SW 1271 (cell line): ENCODE measurements at places on chromosomes 2 and 18.

DNA sequence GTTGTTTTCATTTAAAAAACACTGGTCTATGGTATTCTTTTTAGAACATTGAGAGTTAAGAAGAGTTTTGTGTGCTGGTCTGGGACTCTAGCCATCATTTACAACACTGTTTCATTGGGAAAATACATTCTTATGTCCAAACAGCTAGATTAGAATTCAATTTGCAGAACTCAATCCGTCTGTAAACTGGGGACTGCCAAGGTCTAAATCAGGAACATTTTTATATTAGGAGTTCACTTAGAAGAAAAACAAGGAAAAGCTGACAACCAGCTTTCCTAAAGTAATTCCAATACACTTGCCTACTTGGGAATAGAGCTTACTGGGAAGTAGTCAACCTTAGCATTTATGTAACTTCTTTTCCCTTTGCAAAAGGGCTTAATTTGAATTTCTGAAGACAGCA lies 91.5 kb upstream of the RNF152 start:
- DNase-seq: no peak

DNA sequence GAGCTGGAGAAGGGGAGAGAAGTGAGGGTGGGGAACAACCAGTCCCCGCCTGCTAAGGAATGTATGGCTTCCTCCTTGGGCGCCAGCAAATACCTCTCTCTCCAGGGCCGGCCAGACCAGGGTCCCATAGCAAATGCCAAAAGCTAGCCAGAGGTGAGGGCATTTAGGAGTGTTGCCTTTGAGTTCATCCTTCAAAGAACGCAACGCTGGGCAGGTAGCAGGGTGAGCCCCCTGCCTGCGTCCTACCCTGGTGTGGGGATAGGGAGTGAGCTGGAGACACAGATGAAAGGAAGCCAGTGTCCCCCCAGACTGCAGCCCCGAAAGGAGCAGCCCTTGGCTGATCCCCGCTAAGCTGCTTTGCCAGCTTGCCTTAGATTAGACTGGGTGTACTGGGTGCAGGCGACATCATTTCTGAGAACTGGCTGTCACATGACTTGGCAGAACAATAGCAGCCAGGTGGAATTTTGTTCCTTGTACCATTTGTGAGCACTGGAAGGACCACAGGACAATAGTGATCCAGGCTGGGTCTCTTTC lies 40.4 kb downstream of the KLHL29 start:
- DNase-seq: no peak

DNA sequence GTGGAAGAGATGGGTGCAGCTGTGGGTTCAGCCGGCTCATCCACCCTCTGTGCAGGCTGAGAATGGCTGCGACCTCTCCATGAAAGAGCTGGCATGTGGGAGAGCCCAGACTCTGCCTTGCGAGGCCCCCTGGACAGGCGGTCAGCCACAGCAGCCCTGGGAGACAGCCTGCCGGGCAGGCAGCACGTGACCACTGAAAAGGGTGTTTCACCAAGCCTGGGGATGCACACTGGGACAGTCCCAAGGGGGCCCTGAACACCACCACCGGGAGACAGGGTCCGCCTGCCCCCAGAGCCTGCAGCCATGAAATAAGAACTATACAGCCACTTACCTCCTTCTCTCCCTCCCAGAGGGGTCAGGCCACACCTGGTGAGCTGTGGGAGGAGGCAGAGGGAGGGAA lies 11.5 kb downstream of the RFX8 start:
- no peak for DNase-seq

- no peak for DNase-seq
These were observed 4.0 kb upstream of the SPP2 start for GRCh38 chr2:234046521-234046920.

- no peak for DNase-seq
These were observed 31.0 kb downstream of the GKN2 start for GRCh38 chr2:68921646-68922045.

DNA sequence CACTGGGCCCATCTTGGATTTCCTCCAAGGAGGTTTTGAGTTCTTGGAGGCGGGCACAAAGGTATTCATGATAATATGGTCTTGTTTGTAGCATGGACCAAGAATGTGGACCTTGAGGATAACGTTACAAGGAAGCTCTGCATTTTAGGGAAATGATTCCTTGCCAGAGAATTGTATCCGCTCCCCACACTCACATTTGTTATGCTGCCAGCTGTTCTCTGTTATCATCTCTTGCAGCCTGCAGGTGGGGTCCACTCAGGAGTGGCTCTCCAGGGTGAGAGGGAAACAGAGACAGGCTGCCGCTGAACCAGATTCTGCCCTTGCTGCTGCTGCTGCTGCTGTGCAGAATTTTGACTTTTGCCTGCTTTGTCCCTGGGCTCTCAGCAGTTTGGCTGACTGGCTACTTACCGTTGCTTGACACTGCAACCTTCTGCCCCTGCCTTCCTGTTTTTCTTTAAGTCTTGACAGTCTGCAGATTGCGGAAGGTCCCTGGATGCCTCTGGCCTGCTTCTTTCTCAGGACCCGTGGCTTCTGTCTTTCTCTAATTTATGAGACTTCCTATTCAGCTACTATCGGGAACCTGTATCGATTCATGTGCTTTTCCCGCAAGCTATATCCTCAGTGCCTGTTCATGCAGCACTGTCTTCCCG lies 122.3 kb upstream of the DOCK10 start:
- no peak for DNase-seq

GRCh38 chr2:1483551-1483950 lies 70.3 kb downstream of the TPO start:
- DNase-seq: no peak

- no peak for DNase-seq
These were observed 1.6 kb upstream of the MTA3 start for GRCh38 chr2:42566837-42567321.

- DNase-seq: no peak
These were observed 262.4 kb downstream of the INSIG2 start for GRCh38 chr2:118350621-118351020.

DNA sequence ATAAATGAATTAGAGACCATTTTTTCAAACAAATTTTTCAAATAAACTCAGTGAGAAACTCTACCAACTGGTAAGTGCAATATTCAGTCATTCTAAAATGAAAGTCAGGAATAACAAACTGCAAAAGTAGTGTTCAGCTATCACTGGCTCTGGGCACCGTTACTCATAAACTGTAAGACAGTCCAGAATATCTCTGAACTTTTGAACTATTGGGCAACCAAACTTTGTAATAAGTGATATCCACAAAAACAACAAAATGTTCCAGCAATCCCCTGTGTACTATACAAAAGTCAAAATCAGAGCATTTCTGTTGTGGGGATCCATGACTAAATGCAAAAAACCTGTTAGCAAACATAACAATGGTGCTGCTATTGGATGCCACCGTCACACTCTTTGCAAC lies 56.3 kb downstream of the SLC25A12 start:
- no peak for DNase-seq

- DNase-seq: no peak
These were observed 57.2 kb downstream of the FAM171B start for GRCh38 chr2:186751078-186751477.

DNA sequence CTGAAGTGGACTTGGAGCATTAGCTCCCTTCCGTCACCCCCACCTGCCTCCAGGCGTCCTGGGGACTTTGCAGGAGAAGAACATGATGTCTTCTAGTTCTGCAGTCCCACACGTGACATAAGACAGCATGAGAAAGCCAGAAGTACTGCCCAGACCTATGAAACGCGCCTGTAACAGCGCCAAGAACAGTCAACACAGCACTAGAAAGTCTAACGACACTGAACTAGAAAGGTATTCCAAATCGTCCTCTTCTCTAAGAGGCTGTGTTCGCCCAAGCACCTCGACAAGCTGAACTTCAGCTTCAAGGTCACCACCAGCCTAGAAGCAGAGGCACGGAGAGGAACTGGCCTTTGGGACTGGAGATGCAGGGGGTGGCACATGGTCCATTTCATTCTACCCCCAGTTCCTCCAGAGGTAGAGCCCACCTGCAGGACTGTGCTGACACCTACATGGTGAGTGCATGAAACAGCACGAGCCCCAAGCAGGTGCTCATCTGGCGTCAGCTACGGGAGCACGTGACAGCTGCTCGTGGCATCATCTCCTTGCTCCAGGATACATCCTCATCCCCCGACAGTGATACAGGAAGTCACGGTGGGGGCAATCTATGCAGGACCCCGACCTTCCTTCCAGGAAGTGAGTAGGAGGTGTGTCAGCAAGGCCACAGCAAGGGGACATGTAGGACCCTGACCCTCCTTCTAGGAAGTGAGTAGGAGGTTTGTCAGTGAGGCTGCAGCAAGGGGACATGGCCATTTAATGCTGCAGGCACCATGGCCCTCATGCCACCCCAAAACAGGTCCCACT lies 3.7 kb downstream of the HDAC4 start:
- no peak for DNase-seq

- DNase-seq: peak; percentile 54
These were observed 72.8 kb upstream of the TAF1B start for GRCh38 chr2:9770308-9771100.

DNA sequence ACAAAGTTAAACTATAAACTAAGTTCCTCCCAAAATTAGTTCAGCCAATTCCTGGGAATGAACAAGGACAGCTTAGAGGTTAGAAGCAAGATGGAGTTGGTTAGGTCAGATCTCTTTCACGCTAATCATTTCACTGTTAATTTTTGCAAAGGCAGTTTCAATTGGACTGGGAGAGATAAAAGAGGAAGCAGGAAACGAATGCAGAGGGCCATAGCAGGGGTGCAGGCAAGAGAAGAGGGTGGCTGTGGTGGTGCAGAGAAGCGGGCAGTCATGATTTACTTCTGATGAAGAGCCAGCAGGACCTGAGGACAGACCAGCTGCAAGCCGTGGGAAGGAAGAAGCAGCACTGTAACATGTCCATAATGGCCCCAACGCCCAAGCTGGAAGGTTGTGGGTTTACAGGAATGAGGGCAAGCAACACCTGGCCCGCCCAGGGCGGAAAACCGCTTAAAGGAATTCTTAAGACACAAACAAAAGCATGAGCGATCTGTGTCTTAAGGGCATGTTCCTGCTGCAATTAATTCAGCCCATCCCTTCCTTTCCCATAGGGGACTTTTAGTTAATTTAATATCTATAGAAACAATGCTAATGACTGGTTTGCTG lies 4.1 kb upstream of the RMP24 start:
- DNase-seq: no peak

DNA sequence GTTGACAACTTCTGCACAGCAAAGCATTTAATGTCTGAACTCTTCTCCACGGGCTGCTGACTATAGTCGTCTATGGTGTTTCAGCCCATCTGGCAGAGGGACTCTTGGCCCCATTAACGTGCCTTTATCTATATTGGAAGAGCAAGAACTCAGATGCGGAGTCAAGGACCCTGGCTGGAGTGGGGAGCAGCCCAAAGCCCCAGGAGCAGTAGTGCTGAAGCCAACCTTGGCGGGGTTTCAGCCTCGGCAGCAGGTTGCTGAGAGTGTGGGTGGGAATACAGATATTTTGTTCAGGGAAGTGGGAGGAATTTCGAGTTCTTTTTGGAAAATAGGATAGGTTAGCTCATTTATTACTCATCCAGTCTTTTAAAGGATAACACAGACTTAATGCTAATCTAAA lies 34.2 kb downstream of the TMEM17 start:
- DNase-seq: no peak

GRCh38 chr2:28084564-28084963 lies 194.0 kb downstream of the BABAM2 start:
- DNase-seq: no peak

DNA sequence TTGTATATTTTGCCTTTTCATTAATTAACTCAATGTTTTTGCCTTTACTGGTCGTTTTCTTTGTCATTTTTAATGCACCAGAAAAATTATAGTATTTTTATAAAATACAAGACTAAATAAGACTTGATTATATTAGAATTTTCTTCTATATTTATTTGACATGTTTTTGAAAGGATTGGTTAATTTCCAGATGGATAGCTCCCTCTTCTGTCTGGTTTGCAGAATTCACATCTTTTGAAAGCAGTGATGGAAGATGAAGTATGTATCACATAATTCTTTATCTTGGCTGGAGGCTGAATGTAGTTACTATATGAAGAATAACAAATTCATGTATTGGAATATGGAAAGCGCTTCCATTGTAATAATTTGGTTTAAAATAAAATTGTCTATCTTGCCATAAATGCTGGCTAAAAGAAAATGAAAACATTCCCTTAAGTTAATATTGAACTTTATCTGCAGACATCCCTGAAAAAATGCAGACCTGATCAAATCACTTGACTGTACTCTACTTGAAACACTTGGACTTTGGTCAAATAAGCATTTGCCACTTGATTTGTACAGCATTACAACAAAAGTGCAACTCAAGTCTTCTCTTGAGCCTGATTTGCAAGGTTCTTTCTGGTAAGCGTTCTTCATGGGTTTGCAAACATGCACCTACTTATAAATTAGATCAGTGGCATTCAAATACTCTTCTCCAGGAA lies 86.3 kb upstream of the EFEMP1 start:
- DNase-seq: no peak

DNA sequence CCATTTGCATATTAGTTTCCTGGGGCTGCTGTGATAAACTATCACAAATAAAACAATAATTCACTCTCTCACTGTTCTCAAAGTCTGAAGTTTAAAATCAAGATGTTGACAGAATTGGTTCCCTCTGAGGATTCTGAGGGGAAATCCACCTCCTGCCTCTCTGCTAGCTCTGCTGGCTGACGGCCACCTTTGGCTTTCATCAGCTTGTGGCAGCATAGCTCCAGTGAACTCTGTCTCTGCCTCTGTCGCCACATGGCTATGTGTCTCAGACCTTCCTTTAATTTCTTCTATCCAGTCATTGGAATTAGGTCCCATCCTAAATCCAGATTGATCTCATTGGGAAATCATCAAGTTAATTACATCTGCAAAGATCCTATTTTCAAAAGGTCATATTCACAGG lies 38.9 kb upstream of the TRIM43 start:
- no peak for DNase-seq

DNA sequence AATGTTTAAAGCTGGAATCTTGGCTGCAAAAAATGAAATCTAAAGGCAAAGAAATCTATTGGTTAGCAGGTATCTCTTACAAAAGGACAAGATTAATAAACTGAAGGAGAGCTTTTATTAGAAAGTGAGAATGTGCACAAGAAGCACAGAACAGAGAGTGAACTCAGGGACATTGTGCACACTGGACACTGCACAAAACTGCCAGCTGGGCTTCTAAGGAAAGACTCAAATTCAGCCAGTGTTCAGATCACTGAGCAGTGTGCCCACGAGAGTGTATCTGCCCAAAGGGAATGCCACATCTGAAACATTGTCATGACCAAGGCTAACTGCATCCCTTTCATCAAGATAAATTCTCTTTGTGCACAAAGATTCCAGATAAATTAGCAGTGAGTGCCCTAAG lies 129.7 kb upstream of the KCNH7 start:
- DNase-seq: no peak
